Esophagus squamous epithelium (tissue), 5 donors: ENCODE measurements at places on chromosomes 7 and 10.

GRCh38 chr7:19852192-19852591 is 78.8 kb upstream of the TMEM196 start:
- no peak for DNase-seq

DNA sequence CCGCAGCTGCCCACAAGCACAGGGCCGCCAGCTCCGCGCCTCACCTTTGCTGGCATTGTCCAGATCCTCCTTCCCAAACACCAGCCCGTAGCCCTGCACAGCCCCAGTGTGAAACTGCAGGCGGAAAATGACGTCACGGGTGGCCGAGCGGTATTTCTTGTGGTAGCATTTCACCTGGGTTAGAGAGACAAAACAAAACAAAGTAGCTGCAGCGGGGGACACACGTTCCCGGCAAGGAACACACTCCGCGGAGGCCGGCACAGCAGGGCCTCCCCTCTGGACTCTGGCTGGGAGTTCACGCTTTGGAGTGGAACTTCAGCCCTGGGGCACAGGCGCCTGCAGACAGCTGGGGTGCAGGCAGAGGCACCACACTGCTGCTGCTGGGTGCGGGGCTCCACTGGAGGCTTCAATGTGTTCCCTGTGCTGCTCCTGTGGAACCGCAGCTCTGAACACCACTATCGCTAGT is 181.1 kb downstream of the TNS3 start:
- no peak for DNase-seq

DNA sequence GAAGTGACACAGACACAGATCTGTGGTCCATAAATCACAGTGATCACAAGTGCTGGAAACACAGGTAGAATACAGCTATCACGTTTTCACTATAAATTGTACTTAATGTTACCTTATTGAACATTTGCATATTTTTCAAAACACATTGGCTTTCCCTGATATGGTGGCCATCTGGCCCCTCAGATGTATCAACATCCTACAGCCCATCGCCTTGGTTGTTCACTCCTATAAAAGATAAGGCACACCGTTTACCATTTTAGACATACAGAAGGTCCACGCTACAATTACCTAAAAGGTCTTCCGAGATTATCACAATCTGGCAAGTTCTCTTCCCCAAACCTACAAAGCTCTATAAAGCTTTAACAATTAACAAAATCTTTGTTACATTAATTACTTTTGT is 91.4 kb downstream of the SRPK2 start:
- no peak for DNase-seq

- no peak for DNase-seq
Observed at GRCh38 chr10:123395906-123396305, 241.7 kb downstream of the BUB3 start.

DNA sequence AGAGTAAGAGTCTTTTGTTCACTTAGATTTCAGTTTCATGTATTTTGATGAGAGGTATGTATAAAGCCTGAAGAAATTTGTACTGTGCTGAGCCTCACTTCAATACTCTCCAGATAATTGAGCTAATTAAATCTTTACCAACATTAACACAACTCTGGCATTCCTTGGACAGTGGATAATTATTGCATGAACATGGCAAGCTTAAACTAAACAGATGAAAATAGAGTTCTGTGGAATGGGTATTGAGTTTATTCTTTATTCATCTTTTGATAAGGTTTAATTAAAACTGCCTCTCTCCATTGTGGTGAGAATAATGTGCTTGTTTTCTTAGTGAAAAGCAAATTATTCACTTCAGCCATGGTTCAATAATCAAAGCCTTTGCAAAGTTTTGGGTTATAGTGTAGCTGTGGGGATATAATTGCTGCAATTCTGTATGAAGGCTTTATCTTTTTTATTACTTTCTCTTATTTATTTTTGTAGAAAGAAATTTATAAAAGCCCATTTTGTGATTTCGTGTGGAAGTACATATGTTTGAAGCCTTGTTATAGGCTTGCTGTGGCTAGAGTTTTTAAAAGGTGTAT is 126.4 kb upstream of the FZD1 start:
- DNase-seq, result no peak
